ENCODE measurements at places on chromosomes 7 and 10. TPM values are rescaled to one million over a fixed set of nuclear protein-coding genes. Genes with fewer than 3 reads are reported as not detected.

The ZNF488 gene
- 0.25 TPM for total RNA-seq

GRCh38 chr10:103766751-103767505 is 88.4 kb downstream of the SH3PXD2A start:
- no peak for DNase-seq

- peak; percentile 77 for DNase-seq
Observed at GRCh38 chr7:151008511-151009323, 15.6 kb downstream of the ATG9B start.

DNA sequence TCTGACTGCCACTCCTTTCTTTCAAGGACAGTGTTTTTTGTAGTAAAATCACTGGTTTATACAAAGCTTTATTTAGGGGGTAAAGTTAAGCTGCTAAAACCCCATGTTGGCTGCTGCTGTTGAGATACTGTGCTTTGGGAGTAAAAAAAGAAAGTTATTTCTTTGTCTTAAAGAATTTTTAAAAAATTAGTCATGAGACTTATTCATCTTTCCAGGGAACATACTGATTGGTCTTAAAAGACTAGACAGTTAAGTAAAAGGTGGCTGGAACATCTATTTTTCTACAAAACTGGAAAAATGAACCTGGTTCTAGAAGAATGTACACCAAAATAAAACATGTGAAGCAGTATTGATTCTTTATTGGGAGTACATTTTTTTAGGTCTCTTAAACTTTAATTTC is 20.6 kb downstream of the BBIP1 start:
- DNase-seq = no peak

The GDF2 gene
- not detected for total RNA-seq

GRCh38 chr10:126844406-126844805 is 60.8 kb upstream of the DOCK1 start:
- DNase-seq = no peak

- DNase-seq = no peak
Observed at GRCh38 chr10:60367431-60367830, 22.2 kb downstream of the ANK3 start.

- no peak for DNase-seq
Observed at GRCh38 chr10:18542832-18543231, 108.6 kb downstream of the NSUN6 start.
